Body of pancreas (tissue), 4 donors: ENCODE measurements at places on chromosomes 5 and 9. TPM values are rescaled to one million over a fixed set of nuclear protein-coding genes. Genes with fewer than 3 reads are reported as not detected.

- no peak for DNase-seq
Observed at GRCh38 chr5:2201832-2202231, 319.1 kb upstream of the IRX4 start.

DNA sequence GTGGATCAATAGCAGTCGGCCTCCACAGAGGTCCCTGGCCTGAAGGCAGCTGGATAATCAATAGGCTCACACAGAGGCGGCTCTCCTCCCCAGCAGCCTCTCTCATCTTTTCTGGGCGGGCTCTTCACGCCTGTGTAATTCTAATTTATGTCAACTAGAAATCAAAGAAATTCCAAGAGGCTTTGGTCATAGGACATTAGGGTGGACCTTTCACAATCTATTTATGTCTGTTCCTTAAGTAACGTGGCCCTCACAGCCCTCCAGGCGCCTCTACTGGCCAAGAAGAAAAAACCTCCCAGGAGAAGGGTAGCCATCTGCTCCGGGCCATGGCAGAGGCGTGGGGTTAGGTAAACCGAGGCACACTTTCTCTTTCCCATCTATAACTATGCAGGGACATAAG, 205.1 kb upstream of the EFNA5 start:
- DNase-seq, result no peak

DNA sequence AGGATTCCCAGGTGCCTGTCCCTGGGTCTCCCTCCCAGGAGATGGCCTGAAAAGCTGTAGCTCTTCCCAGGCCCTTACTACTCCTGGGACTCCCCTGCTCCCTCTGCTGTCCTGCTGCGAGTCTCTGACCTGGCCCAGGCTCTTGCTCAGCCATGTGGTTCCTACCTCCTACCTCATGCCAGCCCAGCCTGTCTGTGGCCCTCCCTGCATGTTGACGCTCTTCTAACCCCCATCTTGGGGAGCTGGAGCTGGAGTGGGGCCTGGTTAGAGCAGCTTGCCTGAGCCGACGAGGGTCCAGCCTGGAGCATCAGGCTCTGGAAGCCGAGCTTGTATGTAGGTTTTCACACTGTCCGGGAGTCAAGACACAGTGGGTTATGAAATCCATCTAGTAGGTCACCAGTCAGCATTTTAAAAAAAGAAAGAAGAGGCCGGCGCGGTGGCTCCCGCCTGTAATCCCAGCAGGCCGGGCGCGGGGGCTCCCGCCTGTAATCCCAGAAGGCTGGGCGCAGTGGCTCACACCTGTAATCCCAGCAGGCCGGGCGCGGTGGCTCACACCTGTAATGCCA, 244.4 kb downstream of the FANCC start:
- no peak for DNase-seq

- DNase-seq, result no peak
Observed at GRCh38 chr9:117860849-117861248, 156.6 kb downstream of the TLR4 start.

- no peak for DNase-seq
Observed at GRCh38 chr5:171421331-171422262, 2.1 kb downstream of the FGF18 start.

- DNase-seq, result no peak
Observed at GRCh38 chr9:96185518-96186156, 116.3 kb downstream of the HSD17B3 start.

DNA sequence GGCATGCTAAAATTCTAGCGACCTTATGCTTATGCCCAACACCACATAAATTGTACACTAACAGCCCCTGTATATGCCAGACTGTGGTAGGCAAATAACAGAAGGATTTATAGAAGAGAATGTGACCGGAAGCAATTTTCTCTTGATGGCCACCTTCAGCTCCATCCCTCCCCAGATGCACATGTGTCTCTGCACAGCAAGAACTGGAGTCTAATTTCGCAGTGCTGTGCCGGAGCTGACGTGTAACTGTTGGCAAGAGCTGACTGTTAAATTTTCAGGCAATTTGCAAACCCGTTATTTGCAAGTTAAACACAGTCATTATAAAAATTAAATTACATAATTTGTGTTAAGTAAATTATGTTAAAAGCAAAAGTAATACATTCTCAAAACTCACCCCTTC, 48.4 kb downstream of the PCA3 start:
- DNase-seq, result no peak

DNA sequence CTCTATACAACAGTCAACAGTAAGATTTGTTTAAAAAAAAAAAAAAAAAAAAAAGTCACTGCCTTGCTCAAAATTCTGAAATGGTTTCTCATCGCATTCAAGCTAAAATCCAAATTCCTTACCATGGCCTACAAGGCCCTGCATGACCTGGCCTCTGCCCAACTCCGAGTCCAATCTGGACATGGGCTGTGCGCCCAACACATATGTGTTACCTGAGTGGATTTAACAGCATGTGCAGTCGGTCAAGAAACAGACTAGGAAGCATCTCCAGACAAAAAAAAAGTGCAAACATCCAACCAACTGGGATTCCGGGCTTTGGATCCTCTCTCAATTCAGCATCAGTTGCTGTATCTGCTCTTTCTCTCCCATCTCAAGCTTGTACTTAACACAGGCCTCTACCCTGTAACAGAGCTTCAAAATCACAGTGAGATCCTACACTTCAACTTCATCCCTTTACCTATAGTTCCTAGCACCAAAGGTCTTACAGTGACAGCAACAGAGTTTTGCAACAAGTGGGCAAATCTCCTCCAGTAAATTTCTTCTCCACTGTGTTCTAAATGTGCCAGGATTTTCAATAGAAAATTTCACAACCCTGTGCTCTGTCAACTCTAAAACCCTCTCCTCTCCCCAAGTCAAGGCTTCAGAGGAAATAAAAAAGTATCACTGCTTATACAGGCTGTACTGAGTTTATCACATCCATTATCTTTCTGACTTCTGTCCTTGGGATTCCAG, 19.6 kb downstream of the ZNF608 start:
- DNase-seq, result no peak

GRCh38 chr5:72228960-72229359, 91.1 kb downstream of the MRPS27 start:
- DNase-seq, result no peak

- no peak for DNase-seq
Observed at GRCh38 chr5:121969660-121970295, 8.0 kb downstream of the SRFBP1 start.

DNA sequence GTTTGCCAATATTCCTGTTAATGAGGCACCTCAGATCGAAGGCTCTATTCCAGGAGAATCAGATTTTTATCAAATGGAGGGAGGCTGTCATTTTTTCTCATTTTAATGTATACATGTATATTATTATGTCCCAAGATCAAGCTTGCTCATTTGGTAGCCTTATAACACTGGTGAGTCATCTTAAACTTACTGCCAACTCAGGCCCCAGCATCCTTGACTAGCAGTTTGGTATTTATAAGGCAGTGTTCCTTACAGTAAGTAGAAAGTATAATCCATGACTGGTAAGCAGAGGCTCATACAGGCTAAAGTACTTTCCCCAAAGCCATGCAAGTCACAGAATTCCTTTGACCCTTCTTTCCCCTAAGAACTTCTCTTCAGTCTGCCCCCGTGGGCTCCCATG, 90.7 kb upstream of the NR3C1 start:
- no peak for DNase-seq

Gene CDX1
- total RNA-seq, result not detected

Gene PTPRD
- total RNA-seq, result 4.9 TPM

- no peak for DNase-seq
Observed at GRCh38 chr5:1481266-1481958, 36.2 kb upstream of the SLC6A3 start.

Gene TAF11L5
- not detected for total RNA-seq

DNA sequence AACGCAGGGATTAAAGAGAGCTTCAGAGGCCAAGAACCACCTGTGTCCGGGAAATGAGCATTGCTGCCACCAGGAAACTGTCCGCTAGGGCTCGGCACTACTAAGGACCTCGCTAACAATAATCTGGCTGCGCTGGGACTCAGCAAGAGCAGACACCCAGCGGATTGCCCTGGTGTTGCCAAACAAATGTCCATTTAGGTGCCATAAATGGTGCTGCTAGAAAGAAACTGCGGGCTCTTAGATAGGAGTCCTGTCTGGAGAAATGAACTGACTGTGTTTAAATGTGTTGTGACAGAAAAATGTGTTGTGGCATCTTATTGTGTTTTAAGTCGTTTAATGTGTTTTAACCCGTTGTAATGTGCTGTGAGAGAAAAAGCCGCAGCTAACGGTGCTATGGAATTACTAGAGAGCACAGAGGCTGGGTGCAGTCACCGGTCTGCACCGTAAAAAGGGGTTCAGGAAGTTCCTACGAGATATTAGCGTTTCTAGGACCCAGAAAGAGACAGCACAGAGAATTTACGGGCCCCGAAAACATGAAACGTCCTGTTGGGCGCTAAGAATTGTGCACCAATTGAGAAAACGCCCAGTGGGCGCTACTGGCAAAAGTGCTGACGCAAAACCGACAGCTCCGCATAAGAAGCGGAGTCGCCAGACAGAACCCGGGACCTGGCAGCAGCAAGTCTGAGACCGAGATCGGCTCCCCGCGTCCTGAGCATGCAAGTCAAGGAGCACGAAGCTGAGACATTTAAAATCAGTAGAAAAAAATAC, 90.6 kb downstream of the ANXA2R start:
- peak; percentile 41 for DNase-seq

DNA sequence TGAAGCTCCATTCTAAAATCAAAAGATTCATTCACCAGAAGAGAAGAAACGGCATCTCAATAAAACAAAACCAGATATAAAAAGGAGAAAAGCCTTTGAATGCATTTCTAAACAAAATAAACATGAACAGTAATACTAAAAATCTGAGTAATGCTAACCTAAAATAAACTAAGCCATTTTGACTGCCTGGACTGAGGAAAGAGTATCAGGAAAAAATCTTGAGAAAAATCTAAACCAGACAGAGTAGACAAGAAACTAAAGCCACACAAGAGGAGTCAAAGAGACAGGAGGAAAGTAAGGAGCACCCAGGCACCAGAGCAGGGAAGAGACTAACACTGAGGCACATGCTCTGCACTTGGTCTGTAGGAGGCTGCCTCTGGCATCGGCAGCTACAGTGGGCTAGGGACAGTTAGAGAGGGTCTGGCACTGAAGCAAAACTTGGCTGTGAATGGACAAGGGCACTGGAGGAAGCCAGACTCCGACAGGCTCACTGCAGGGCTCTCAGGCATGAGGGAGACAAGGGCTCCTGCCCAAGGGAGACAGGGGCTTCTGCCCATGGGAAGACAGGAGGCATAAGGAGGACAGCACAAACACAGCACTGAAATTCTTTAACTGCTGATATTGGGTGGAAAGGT, 50.2 kb downstream of the DROSHA start:
- no peak for DNase-seq

DNA sequence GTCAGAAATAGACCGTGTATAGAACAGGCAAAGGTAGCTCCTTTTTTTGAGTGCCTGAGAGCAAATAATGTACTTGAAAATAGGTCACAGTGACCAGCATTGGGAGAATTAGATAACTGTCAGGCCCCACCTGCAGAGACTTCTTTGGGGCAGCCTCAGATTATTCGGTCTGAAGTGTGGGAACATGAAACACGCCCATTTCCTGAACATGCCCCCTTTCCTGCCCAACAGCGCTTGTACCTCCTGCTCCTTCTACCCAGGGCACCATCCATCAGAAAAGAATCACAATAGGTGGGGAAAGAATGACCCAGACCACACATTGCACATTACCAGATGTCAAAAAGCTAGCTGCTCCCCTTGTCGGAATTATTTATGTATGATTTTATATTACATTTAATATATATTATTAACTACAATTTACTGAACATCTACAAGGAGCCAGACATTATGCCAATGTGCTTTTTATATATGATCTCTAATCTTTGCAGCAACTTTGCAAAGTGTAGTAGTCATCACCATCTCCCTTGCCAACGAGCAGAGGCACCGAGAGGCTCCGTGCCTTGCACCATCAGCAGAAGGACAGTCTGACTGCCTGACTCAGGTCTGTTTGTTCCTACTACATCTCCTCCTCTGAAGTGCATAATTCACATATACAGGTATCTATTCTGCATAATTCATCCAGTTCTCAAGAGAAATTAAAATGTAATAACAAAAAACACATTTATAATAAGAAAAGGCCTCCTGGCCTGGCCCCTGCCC, 39.5 kb downstream of the PTPN3 start:
- DNase-seq, result no peak

Gene SPAAR
- 0.78 TPM for total RNA-seq

DNA sequence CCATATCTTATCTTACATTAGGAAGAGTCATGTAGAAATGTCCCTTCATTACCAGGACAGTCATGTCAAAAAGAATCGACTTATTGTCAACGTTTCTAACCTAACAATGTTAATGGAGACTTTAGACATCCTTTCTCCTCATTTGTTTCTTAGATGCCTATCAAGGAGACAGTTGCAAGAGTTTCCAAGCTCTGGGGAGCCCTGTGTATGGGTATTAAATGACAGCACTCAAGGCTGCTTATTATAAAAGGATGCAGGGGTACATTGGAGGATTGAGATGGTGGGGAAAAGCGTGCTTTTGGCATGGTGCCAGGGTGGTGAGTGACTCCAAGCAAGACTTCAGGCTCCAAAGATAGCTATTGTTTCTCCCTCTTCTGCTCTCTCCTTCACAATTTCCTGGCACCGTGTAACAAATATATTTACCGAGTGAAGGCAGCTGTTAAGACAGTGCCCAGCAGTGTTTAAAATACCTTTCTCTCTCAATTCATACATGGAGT, 461.3 kb upstream of the CLINT1 start:
- no peak for DNase-seq

Gene DMRT3
- not detected for total RNA-seq

Gene CEL
- total RNA-seq, result 9,209 TPM

DNA sequence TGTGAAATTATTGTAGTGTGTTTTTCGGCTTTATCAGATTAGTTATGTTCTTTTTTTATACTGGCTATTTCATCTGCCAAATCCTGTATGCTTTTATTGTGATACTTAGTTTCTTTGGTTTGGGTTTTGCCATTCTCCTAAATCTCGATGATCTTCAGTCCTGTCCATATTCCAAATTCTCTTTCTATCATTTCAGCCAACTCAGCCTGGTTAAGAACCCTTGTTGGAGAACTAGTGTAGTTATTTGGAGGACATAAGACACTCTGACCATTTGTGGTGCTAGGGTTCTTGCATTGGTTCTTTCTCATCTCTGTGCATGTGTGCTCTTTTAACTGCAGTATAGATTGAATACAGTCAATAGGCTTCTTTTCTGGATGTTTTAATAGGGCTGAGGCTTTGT, 187.0 kb upstream of the CCNH start:
- no peak for DNase-seq

GRCh38 chr9:11039006-11039405, 426.2 kb upstream of the PTPRD start:
- DNase-seq, result no peak

Gene SOX30
- not detected for total RNA-seq

GRCh38 chr5:173679909-173680630, 63.6 kb upstream of the BOD1 start:
- DNase-seq, result peak; percentile 66

DNA sequence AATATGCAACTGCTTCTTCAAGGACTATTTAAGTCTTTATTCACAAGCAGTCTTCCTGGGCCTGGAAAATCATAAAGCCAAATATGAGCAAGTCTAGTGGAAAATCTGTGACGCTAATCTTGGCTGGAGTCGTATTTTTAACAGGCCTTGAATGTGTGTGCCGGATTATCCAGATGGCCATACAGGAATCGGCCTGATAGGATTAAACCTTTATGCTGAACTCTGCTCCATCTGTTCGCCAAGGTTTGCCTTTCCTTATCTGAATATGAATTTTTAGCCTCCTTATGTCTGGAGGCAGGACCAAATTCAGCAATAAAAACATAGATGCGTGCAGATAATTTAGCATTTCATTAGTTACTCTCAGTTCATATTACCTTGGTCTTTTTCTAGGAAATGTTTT, 294.5 kb downstream of the EBF1 start:
- DNase-seq, result no peak

GRCh38 chr9:2916382-2916985, 72.6 kb upstream of the PUM3 start:
- no peak for DNase-seq
